Stimulated activated CD4-positive, alpha-beta T cell treated with anti-CD3 and anti-CD28 coated beads, Interleukin-12 subunit alpha, Interleukin-12 subunit beta, amount 100 ng/mL, for 4 hours (primary cell): ENCODE measurements at places on chromosomes 4 and X.

DNA sequence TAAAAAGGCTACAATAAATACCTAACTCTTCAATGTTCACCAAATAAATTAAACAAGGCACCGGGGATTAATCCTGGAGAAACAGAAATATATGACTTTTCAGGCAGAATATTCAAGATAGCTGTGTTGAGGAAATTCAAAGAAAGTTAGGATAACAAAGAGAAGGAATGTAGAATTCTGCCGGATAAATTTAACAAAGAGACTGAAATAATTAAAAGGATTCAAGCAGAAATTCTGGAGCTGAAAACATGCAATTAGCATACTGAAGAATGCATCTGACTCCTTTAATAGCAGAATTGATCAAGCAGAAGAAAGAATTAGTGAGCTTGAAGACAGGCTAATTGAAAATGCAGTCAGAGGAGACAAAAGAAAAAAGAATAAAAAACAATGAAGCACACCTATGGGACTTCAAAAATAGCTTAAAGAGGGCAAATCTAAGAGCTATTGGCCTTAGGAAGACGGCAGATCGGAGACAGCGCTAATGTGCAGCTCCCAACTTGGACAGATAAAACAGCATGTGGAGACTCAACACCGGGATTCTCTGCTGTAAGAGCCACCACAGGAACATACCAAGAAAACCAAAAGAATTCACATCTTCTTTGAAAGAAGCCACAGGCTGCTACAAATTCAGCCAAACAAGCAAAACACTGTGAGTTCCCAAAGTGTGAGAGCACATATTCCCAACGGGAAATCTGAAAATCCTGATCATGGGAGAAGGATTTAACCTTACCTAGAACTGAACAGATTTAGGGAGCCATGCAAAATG is 1290.9 kb downstream of the PCDH18 start:
- DNase-seq: no peak

GRCh38 chr4:153489856-153490558 is 23.8 kb downstream of the TMEM131L start:
- DNase-seq: no peak

DNA sequence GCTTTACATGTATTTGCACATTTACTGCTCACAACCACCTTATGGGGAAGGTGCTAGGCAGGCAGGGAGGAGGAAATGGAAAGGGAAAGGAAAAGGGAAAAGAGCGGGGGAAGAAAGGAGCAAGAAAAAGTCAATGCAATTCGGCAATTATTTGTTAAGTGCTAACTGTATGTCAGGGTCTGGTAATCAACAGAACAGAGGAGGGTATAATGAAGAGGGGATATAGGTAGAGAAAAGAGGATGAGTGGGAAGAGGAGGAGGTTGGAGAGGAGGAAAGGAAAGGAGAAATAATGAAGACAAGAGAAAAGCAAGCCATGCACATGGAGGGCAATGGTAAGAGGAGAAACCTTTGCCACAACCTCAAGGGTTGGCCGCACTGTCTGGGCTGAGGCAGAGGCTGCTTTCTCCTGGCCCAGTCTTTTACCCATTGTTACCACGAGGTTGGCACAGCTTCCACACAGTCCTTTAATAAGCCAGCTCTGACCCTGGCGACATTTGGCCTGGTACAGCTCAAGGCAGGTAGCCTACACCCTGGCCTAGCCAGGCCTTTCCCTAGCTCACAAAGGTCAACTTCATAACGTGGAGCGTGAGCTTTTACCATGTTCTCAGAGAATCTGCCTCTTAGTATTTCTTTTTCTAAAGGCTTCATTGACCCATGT is 836 bp downstream of the BTK start:
- no peak for DNase-seq

- DNase-seq: no peak
Observed at GRCh38 chr4:105210916-105211315, 64.2 kb downstream of the TET2 start.

DNA sequence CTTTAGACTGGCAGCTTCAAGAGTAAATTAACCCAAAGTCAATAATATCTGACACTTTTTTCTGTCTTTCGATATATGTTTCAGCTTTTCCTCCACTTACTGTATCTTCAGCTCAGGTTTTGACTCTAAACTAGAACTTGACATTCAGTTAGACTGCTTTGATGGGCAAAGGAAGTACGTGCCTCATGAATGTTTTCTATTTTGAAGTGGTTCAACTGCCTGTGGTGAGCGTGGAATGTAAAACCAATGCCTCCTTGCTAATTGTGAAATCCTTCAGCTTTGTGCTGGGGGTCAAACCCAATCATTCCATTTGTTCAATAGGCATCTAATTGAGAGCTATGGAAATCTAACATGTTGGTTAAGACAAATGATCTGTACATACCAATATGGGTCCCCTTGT is 857.0 kb upstream of the HTR2C start:
- no peak for DNase-seq

GRCh38 chr4:76016393-76016792 is 6.9 kb downstream of the CXCL10 start:
- DNase-seq: no peak
